Calu3 (cell line): ENCODE measurements at places on chromosomes 7 and 10. TPM values are rescaled to one million over a fixed set of nuclear protein-coding genes. Genes with fewer than 3 reads are reported as not detected.
A peak's percentile ranks its signal among the peaks of the same experiment; 100 is the strongest.

Gene ZNF138
- total RNA-seq = 5.5 and 6.5 TPM in 2 replicates

Gene LRRC4
- not detected in 2 replicates for total RNA-seq

Gene TMEM178B
- total RNA-seq = 1.5 and 4.6 TPM in 2 replicates

Gene MMP21
- total RNA-seq = 0.24 TPM in 1 of 2 replicates, not detected in the other

Gene LRIT1
- total RNA-seq = not detected in 2 replicates

Gene CPVL
- 43.5 and 62.7 TPM in 2 replicates for total RNA-seq

Gene DUS4L
- 9.3 and 9.9 TPM in 2 replicates for total RNA-seq

Gene INHBA
- 44.5 and 68.9 TPM in 2 replicates for total RNA-seq

Gene ZNF365
- total RNA-seq = 4.0 and 4.3 TPM in 2 replicates

Gene RBM28
- total RNA-seq = 49.3 and 49.9 TPM in 2 replicates

Gene EN2
- total RNA-seq = 3.2 TPM in 2 replicates

Gene ANKRD30A
- 0.10 TPM in 1 of 2 replicates, not detected in the other for total RNA-seq

Gene OR6B1
- not detected in 2 replicates for total RNA-seq

Gene PPA1
- 260 and 280 TPM in 2 replicates for total RNA-seq

- DNase-seq = no peak
- H3K36me3 ChIP-seq = peaks cover 42% of the 10 kb centered on the region
- no peak overlapping the region for H3K27ac ChIP-seq
- H3K4me1 ChIP-seq = peaks cover under 1% of the 10 kb centered on the region
- no peak overlapping the region for H3K4me3 ChIP-seq
Observed at GRCh38 chr10:6114299-6114698, 25.5 kb downstream of the RBM17 start.

- peaks cover 5% of the 10 kb centered on the region for H3K27me3 ChIP-seq
- H3K4me3 ChIP-seq = no peak overlapping the region
- DNase-seq = no peak
- no peak overlapping the region for H3K27ac ChIP-seq
Observed at GRCh38 chr10:123807444-123808035, 84.1 kb downstream of the CPXM2 start.

GRCh38 chr7:85748861-85749260 is 562.0 kb upstream of the SEMA3D start:
- DNase-seq = peak; percentile 20
- H3K27me3 ChIP-seq = no peaks in the 10 kb centered on the region
- H3K27ac ChIP-seq = peak overlapping the region; percentile 37

GRCh38 chr7:8592167-8592566 is 158.8 kb downstream of the NXPH1 start:
- no peak for DNase-seq
- H3K4me3 ChIP-seq = no peak overlapping the region
- no peaks in the 10 kb centered on the region for H3K36me3 ChIP-seq

- H3K27me3 ChIP-seq = no peaks in the 10 kb centered on the region
- H3K36me3 ChIP-seq = peaks cover 5% of the 10 kb centered on the region
Observed at GRCh38 chr7:46009211-46009610, 88.1 kb upstream of the IGFBP3 start.

DNA sequence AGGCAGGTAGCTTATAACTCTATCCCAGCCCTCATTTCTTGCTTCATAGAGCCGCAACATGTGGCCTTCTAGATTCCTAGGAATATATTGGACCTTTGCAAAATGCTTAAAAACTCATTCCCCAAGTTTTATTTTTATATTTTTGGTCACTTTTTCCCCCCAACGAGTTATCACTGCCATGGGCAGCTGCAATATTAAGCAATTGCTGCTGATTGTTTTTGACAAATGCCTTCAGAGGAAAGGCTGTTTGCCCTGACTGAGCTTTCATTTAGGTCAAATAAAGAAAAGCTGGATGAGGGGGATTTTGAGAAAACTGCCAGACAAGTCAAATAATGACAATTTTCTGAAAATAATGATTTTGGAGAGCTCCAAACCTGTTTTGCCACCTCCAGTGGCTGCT is 976.9 kb upstream of the MBL2 start:
- H3K4me3 ChIP-seq = no peak overlapping the region
- H3K27me3 ChIP-seq = no peaks in the 10 kb centered on the region
- H3K36me3 ChIP-seq = no peaks in the 10 kb centered on the region
- DNase-seq = no peak
- H3K27ac ChIP-seq = no peak overlapping the region

DNA sequence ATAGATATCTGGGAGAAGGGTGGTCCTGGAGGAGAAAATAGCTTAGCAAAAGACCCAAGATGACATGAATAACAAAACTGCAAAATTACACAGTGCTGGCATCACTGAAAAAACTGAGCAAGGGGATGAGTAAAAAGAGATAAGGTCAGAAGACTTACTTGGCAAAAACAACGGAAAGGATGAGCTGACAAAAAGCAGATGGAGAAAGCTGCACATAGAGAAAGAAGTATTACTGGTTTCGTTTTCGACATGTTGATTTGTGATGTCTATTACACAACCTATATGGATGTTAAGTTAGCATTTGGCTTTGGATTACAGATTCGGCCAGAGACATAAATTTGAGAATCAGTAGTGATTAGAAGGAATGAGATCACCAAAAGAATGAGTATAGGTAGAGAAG is 132.1 kb downstream of the MACC1 start:
- H3K4me1 ChIP-seq = peaks cover 18% of the 10 kb centered on the region
- no peak overlapping the region for H3K27ac ChIP-seq
- H3K4me3 ChIP-seq = no peak overlapping the region
- no peaks in the 10 kb centered on the region for H3K27me3 ChIP-seq
- H3K36me3 ChIP-seq = no peaks in the 10 kb centered on the region

GRCh38 chr7:84331616-84332015 is 137.0 kb upstream of the SEMA3A start:
- no peak overlapping the region for H3K27ac ChIP-seq
- no peaks in the 10 kb centered on the region for H3K36me3 ChIP-seq
- H3K27me3 ChIP-seq = no peaks in the 10 kb centered on the region
- DNase-seq = no peak

- peaks cover 9% of the 10 kb centered on the region for H3K4me1 ChIP-seq
- peaks cover 42% of the 10 kb centered on the region for H3K36me3 ChIP-seq
- peak overlapping the region; percentile 75 for H3K27ac ChIP-seq
- H3K27me3 ChIP-seq = no peaks in the 10 kb centered on the region
Observed at GRCh38 chr7:10973942-10974911, 555 bp downstream of the PHF14 start.

DNA sequence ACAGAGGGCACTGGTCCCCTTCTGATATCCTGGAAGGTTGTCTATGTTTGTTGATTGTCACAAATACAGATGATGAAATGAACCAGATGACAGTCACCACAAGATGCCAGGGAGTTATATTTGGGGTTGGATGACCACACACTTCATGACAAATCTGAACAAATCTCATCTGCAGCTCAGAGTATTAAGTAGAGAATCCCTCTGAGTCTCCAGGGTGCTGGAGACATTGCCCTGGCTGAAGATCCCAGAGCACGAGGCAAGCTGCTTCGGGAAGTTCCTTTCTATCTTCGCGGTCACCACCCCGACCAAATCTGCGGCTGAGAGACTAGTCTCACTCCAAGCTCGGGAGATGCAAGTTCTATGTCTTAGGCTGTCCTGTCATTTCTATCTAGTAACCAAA is 9.0 kb downstream of the DENND2A start:
- peaks cover 48% of the 10 kb centered on the region for H3K27me3 ChIP-seq
- no peaks in the 10 kb centered on the region for H3K4me1 ChIP-seq
- H3K4me3 ChIP-seq = no peak overlapping the region
- H3K27ac ChIP-seq = no peak overlapping the region
- H3K36me3 ChIP-seq = no peaks in the 10 kb centered on the region

- no peaks in the 10 kb centered on the region for H3K36me3 ChIP-seq
- no peaks in the 10 kb centered on the region for H3K27me3 ChIP-seq
- no peak overlapping the region for H3K27ac ChIP-seq
- no peak for DNase-seq
- H3K4me1 ChIP-seq = no peaks in the 10 kb centered on the region
Observed at GRCh38 chr7:84780158-84781124, 406.4 kb downstream of the SEMA3D start.

DNA sequence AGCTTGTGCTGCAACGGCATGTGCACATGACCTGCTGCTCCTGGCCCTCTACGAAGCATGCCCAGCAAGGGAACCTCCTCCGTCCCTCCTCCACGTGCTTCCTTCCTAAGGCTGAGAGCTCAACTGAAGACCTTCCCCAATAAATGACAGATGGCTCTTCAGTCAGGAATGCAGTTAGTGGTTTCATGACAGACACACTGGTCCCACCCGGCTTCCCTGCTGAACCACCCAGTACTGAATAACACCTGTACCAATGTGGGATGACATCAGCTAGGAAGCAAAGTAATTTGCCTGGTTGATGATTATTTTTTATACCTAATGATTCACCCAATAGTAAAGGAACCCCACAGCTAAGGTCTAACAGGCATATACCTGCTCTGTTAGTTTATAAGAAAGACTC is 69.1 kb downstream of the SCRN1 start:
- H3K4me1 ChIP-seq = no peaks in the 10 kb centered on the region
- no peak for DNase-seq
- no peak overlapping the region for H3K27ac ChIP-seq
- peaks cover 10% of the 10 kb centered on the region for H3K36me3 ChIP-seq

- H3K27ac ChIP-seq = no peak overlapping the region
- H3K36me3 ChIP-seq = no peaks in the 10 kb centered on the region
- H3K4me1 ChIP-seq = peaks cover 9% of the 10 kb centered on the region
- H3K27me3 ChIP-seq = no peaks in the 10 kb centered on the region
- DNase-seq = no peak
Observed at GRCh38 chr7:109984729-109985128, 1106.2 kb upstream of the LRRN3 start.

- no peak overlapping the region for H3K4me3 ChIP-seq
- no peak overlapping the region for H3K27ac ChIP-seq
- H3K27me3 ChIP-seq = peaks cover 8% of the 10 kb centered on the region
- DNase-seq = no peak
- no peaks in the 10 kb centered on the region for H3K36me3 ChIP-seq
Observed at GRCh38 chr10:88088441-88089340, 225.3 kb downstream of the PTEN start.

GRCh38 chr7:15143936-15144335 is 241.4 kb upstream of the DGKB start:
- H3K27ac ChIP-seq = no peak overlapping the region
- H3K36me3 ChIP-seq = no peaks in the 10 kb centered on the region
- H3K4me3 ChIP-seq = no peak overlapping the region
- no peaks in the 10 kb centered on the region for H3K27me3 ChIP-seq
- H3K4me1 ChIP-seq = no peaks in the 10 kb centered on the region
- DNase-seq = no peak

DNA sequence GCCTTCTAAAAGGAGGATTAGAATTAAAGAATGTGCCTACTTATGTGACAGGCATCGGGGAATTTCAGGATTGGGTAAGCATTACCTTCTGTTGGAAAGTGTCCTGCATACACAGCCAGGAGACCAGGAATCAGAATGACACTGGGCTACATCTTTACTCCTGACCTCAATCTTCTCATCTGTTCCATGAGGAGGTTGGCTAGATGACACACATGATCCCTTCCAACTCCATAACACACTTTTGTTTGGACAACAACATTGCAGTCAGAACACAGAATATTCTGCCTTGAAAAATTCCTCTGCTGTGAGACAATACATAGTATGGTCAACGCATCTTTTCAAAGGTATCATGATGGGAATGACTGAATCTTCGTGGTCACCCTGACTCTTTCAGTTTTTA is 1281.2 kb upstream of the SORCS1 start:
- no peaks in the 10 kb centered on the region for H3K36me3 ChIP-seq
- no peaks in the 10 kb centered on the region for H3K27me3 ChIP-seq
- no peaks in the 10 kb centered on the region for H3K4me1 ChIP-seq

GRCh38 chr10:1504940-1505339 is 232.4 kb downstream of the ADARB2 start:
- H3K27ac ChIP-seq = no peak overlapping the region
- H3K27me3 ChIP-seq = no peaks in the 10 kb centered on the region
- H3K36me3 ChIP-seq = no peaks in the 10 kb centered on the region
- no peaks in the 10 kb centered on the region for H3K4me1 ChIP-seq

DNA sequence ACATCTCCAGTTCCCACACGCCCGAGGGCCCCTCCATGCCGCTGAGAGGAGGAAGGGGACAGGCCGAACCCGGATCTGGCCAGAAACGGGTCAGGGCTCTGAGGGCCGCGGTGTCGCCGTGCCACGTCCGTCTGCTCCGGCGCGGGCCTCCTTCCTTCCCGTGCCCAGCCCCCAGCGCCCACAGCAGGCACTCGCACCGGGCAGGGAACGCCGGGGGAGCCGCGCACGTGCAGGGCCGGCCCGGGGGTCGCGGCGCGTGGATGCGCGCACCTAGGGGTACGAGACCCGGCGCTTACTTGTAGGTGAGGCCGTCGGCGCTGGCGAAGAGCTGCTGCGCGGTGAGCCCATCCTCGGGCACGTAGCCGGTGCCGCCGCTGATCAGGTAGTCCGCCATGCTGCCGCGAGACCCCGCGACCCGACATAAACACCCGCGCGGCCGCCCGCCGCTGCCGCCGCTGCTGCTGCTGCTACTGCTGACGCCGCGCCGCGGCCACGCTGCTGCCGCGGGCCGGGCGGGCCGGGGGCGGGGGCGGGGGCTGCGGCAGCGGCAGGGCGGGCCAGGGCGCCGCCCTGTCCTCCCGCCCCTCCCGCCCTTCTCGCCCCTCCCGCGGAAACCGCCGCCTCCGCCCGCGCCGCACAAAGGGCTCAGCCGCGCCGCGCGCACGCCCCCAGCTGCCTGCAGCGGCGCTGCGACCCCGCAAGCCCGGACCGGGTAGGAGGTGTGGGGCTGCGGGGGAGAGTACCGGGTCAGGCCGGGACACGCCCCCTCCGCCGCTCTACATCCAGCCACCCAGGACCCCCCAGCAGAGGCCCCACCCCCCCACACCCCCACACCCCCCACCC is 4.1 kb downstream of the IMPDH1 start:
- no peaks in the 10 kb centered on the region for H3K27me3 ChIP-seq
- peaks cover 6% of the 10 kb centered on the region for H3K4me1 ChIP-seq
- peak; percentile 33 for DNase-seq

DNA sequence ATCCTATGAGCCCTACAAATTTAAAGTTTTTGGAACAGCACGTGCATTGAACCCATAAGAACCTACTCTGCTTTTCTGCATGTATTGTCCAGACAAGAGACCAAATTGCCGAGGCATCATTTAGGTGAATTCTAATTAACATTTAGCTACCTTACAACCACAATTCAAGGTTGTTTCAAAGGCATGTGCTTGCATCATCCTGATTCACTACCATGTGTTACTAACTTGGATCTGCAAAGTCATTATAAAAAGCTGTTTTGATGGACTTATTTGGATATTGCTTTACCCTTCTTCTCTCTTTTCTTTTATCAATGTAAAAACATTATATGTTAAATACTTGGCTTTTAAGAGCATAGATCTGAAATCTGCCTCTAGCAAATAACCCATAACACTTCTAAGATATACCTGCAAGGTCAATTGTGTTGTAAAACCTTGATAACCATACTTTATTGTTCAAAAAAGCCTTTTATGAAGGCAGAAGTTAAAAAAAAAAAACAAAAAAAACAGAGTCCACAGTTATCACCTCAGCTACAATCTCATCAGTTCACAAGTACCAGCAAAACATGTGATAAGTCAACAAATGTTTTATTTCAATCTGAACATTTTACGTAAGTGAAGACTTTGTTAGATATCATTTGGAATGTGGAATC is 51.9 kb downstream of the CFTR start:
- DNase-seq = no peak
- H3K27ac ChIP-seq = peak overlapping the region; percentile 36
